ENCODE measurements at places on chromosomes 3 and 15.

DNA sequence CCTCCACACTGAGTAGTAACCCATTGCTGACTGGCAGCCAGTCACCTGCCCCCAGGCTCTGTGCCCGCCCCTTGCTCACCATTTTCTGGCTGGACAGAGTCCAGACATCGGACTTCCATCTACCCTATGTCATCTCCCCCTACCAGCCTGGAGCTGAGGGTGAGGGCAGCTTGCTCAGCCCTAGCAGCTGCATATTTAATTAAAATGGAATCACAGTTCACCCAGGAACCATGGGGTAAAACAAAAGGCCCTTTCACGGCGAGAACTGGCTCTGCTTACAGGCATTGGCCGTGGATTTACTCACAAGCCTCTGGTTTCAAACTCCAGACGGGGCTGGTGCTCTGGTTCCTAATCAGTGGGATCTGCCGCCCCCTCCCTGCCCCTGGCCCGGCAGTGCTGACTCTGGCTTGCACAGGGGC is 94.9 kb upstream of the ATP2B2 start:
- no peak for DNase-seq

DNA sequence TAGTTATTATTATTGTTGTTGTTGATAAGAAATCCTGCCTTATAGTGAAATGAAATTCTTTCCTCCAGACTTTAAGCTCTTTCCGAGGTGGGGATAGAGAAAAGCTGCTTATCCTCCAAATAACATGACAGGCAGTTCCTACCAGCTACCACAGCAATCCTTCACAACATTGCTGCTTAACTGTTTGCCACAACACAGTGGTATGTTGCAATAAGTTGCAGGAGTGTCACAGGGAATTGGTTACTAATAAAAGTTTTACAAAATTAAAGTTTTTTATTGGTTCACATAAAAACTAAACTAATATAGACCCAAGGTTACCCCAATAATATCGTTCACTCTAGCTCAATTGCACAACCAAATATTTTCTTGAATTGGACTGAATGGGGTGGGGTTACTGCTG is 57.4 kb upstream of the ICE2 start:
- DNase-seq, result no peak

DNA sequence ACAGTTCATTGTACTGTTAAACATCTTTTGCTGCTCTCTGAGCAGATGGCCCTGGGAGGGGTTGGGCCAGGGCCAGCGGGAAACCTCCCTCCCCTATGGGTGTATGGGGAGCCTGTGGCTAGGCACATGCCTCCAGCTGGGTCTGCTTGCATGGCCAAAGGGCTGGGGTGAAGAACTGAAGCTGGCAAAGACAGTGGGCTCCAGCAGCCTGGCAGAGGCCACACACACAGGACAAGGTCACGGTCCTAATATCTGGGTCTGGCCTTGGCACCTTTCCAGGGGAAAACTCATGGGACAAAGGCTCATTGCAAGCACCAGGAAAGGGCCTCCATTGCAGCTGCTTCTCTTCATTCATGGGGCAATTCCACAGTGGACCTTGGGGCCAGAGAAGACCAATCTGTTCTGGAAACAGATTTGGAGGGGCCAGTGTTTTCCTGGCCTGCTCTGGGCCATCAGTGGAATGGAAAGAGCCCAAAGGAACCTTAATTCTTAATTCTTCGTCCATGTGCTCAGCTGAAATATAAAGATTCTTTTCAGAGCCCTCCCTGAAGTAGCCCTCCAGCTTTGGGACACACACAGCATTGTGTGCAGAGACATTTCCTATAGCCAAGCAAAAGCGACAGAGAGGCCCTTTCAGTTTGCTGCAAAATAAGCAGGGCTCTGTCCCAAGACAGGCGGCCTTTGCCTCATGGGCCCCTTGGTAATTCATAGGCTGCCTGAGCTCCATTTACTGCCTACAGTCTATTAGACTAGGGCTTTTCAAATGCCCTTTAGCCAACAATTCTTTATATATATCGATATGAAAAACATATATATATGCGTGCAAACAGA is 11.3 kb upstream of the LIMD1 start:
- no peak for DNase-seq

- no peak for DNase-seq
Observed at GRCh38 chr3:152299249-152299976, 30.7 kb downstream of the MBNL1 start.

GRCh38 chr15:85541744-85542143 is 161.3 kb downstream of the AKAP13 start:
- DNase-seq, result no peak

DNA sequence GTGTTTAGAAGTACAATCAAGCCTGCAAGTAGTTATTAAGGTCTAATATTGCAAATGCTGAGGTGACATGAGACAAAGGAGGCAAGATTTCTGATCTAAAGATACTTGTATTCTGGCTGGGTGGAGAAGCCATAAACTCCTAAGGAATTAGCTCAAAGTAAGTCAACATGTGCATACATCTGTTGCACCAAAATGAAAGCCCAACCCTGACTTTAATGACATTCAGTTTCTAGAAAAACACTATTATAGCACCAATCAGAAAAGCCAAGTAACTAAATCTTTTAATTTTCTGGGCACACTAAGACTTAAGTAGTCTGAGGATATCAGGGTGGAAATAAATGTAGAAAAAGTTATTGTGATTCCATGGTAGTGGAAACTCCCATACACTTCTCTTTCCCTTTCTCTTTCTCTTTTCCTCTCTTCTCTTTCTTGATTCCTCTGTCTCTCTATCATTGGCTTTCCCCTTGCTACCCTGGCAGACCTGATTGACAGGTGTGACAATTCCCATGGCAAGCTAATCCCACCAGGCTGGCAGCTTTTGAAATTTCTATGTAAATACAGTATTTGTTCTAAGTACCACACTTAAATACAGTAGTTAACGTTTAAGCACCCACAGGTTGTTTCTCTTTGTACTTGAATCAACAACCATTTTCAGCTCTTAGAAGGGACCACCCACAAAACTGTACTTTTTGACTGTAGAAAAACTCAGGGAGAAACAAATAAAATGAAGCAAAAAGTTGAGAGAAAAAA is 528.4 kb upstream of the SEMA6D start:
- no peak for DNase-seq

- no peak for DNase-seq
Observed at GRCh38 chr3:123375014-123375940, 73.6 kb downstream of the ADCY5 start.

DNA sequence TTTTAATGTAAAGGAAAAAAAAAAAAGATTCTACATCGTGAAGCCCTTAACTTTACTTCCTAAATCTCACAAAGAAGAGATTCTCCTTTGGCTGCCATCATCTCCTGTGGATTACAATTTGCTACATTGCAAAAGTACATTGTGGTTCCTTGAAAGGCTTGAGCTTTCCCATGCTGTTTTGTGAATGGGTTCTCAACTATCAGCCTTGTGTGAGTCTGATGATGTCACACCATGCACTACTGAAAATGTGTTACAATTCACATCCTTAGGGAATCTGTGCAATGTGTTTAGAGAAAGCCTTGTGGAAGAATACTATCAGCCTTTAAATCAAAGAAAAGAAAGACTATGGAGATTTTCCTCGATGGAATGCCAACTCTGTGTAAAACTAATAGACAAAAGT is 510.0 kb upstream of the ALCAM start:
- no peak for DNase-seq

- DNase-seq, result no peak
Observed at GRCh38 chr15:60004846-60005351, 788 bp downstream of the FOXB1 start.

DNA sequence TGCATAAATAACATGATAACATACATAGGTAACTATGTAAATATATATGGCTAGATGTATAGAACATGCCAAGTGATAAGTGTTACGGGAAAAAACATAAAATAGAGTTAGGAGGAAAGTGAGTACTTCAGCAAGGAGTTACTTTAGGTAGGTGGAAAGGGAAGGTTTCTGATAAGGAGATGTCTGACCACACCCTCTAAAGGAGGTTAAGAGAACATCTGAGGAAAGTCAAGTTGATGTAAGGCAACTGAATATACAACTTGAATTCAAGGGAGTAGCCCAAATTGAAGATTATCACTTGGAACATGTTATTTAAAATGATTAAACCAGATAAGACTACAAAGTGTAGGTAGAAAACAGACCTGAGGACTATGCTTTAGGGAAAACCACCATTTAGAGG is 13.8 kb downstream of the PIERCE2 start:
- no peak for DNase-seq

GRCh38 chr3:183766107-183766506 is 59.3 kb downstream of the MAP6D1 start:
- no peak for DNase-seq

DNA sequence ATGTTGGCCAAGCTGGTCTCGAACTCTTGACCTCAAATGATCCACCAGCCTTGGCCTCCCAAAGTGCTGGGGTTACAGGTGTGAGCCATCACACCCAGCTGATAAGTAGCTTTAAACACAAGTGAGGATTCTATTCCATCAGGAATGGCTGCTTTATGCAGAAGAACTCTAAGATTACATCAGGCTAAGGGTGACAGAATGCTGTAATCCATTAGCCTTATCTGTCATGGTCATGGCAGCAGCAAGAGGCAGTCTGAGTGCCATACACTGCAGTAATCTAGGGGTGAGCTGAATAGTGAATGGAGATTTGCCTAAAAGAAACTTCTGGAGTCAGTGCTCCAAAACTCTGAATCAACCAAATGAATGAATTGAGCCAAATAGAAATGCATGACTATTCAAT is 39.6 kb downstream of the LIPC start:
- no peak for DNase-seq

DNA sequence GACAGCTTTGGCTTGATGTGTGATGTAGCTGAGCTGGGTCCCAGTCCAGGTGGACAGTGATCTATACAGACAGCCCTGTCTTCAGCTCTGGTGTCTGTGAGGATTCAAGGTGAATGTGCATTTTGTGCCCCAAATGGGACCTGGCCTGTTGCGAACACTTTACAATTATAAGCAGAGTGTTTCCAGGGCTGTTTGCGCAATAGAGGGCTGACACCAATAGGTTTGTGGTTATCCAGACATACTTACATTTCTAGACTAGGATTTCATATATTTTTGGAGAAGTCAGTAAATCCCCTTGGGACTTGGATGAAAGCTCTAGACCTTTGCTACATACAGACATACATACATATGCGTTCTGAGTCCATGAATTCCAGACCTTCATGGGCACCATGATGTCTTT is 4.2 kb upstream of the TATDN2 start:
- no peak for DNase-seq

DNA sequence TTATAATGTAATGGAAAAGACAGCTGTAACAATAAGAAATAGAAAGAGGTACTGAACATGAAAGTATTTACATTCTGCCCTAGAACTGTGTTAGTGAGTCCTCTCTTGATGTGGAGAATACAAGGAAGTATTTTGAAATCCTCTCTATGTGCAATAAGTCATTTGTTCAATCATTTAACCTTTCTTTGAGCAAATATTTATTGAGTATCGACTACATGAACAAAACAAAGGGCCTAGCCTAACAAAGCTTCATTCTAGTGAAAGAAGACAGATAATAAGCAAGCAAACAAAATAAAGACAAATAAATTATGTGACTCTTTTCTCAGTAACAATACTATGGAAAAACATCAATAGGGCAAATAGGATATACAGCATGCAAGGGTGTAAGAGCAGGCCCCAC is 354.9 kb upstream of the ATP11B start:
- DNase-seq, result no peak

GRCh38 chr3:64216274-64217147 is 8.8 kb downstream of the PRICKLE2 start:
- no peak for DNase-seq

- DNase-seq, result no peak
Observed at GRCh38 chr15:99712415-99712814, 20.8 kb downstream of the LYSMD4 start.

DNA sequence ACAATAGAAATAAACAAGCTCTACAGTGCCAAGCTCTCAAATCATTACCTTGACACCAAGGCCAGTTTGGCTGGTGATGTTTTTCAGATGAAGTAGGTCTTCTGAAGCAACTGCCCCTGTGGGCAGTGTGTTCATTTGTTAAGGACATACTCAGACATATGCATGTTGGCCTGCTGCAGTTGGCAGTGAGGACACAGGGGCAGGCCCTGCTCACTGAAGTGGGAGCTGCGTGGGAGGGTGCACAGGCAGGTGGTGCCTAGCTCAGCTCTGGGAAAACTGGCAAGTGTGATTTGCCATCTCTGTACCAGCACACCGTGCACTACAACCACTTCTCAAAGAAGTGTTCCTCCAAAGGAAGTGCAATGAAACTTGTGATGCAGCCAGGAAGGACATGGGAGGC is 28.5 kb upstream of the SNRK start:
- no peak for DNase-seq

GRCh38 chr3:55592572-55592971 is 105.5 kb upstream of the WNT5A start:
- no peak for DNase-seq

GRCh38 chr3:191227541-191227940 is 28.5 kb downstream of the OSTN start:
- DNase-seq, result no peak

GRCh38 chr3:117150628-117151027 is 441.0 kb downstream of the TUSC7 start:
- DNase-seq, result no peak
